ENCODE measurements at places on chromosomes 7 and 10. TPM values are rescaled to one million over a fixed set of nuclear protein-coding genes. Genes with fewer than 3 reads are reported as not detected.

SNCG gene
- 0.51 TPM for polyA plus RNA-seq

EIF5AL1 gene
- 7.1 TPM for polyA plus RNA-seq

FEZF1 gene
- not detected for polyA plus RNA-seq

ZNF117 gene
- polyA plus RNA-seq: 4.1 TPM

CTBP2 gene
- polyA plus RNA-seq: 0.08 TPM

MYH16 gene
- 0.03 TPM for polyA plus RNA-seq

TAS2R40 gene
- polyA plus RNA-seq: not detected

ZPBP gene
- polyA plus RNA-seq: not detected

LRGUK gene
- not detected for polyA plus RNA-seq

SLK gene
- polyA plus RNA-seq: 2.5 TPM

COL13A1 gene
- polyA plus RNA-seq: not detected

OR6B1 gene
- not detected for polyA plus RNA-seq

TRIL gene
- polyA plus RNA-seq: not detected

HYAL4 gene
- 0.33 TPM for polyA plus RNA-seq

PRR15 gene
- polyA plus RNA-seq: not detected

ADCY1 gene
- polyA plus RNA-seq: 0.32 TPM

LLCFC1 gene
- polyA plus RNA-seq: not detected

INMT gene
- not detected for polyA plus RNA-seq

ITPRID1 gene
- not detected for polyA plus RNA-seq

EPC1 gene
- 15.6 TPM for polyA plus RNA-seq

VGF gene
- 0.12 TPM for polyA plus RNA-seq

Data from GM12878 (cell line).